DMS 273 treated with DMSO at 0.1 percent for 48 hours (cell line): ENCODE measurements at places on chromosomes 3 and 15.
A peak's percentile ranks its signal among the peaks of the same experiment; 100 is the strongest.

DNA sequence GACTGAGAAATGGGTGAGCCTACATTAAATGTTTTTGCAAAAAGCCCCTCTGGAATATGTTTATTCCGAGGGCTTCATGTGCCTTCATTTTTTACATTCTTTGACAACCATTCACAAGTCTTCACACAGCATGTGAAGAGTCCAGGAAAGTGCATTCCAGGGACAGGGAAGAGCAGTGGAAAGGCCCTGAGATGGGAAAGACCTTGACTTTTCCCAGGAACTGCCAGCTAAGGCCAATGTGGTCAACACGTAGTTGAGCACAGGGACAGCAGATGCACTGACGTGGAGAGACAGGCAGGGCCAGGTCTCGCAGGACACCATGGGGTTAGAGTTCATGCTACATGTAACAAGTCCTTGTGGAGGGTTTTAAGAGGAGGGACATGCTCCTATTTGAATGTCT lies 21.7 kb downstream of the SSR3 start:
- no peak for DNase-seq

DNA sequence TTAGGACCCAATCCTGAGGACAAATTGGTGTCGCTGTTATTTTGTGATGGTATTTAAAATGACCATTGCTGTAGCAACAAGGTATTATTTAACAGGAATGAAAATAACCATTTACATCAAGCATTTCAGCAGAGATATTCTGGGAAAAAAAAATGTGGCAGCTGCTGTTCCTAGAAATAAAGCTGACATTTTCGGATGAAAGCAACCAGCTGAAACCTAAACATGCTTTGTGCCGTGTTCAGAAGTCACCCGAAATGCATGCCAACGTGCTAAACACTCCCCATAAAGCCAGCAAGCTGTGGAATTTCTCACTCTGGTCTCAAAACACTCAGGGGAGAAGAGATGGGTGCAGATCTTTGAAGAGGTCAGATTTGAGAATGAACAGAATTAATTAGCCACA lies 31.5 kb upstream of the TAFA4 start:
- DNase-seq = no peak

- DNase-seq = no peak
Measured at GRCh38 chr3:40985195-40985594, 214.1 kb upstream of the CTNNB1 start.

GRCh38 chr3:55658690-55659562 lies 171.8 kb upstream of the WNT5A start:
- DNase-seq = no peak

DNA sequence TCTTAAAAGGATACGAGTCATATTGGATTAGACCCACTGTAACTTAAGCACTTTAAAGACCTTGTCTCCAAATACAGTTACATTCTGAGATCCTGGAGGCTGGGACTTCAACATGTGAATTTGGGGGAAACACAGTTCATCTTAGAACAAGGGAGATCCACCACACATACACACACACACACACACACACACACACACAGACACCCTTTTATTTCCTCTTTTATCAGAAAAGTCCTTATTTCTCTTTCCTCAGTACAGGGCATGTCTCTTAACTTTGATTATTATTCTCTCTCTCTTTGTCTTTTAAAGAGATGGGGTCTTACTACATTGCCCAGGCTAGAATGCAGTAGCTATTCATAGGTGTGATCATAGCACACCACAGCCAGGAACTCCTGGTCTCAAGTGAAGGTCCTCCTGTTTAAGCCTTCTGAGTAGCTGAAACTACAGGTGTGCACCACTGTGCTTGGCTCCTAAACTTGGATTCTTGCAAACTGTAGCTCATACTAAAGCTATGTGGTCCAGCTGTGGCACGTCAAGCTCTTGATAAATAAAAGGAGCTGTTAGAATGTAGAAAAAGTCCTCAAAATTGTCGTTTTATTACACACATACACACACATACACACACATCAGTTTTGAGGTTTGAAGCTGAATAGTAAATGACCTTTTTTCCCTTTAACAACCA lies 7.4 kb downstream of the GOLM2 start:
- DNase-seq = no peak

GRCh38 chr3:8519774-8520448 lies 18.3 kb downstream of the LMCD1 start:
- DNase-seq = no peak

DNA sequence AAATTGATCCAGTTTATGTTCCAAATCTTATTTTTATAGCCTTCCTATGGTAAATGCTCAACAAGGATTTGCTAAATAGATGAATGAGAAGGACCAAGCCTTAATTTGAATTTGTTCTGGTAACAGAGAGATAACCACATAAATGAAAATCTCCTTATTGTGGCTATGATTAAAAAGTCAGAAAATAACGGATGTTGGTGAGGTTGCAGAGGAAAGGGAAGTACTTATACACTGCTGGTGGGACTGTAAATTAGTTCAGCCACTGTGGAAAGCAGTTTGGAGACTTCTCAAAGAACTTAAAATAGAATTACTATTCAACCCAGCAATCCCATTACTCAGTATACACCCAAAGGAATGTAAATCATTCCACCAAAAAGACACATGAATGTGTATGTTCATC lies 26.2 kb downstream of the AAGAB start:
- no peak for DNase-seq

DNA sequence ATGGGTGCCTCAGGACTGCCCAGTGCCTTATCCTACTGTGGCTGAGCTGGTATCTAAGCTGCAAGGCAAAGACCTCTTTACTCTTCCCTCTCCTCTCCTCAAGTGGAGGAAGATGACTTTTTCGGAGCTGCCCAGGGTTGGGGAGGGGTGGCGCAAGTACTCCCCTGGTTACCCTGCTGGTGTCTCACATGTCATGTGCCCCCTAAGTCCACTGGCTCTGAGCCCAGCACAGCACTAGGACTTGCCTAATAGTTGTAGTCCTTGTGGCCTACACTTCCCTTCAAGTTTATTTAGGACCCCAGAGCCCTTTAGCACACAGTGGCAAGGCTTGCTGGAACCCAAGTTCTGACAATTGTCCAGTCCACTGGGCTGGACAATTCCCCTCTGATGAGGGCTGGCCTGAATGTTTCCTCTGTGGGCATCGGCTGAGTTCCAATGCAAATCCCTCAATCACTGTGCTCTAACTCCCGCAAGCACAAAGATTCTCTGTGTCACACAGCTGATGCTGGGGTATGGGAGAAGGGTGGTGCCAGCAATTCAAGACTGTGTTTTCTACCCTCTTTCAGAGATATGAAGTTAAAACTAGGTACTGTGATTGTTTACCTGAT lies 60.4 kb downstream of the UQCC5 start:
- no peak for DNase-seq

DNA sequence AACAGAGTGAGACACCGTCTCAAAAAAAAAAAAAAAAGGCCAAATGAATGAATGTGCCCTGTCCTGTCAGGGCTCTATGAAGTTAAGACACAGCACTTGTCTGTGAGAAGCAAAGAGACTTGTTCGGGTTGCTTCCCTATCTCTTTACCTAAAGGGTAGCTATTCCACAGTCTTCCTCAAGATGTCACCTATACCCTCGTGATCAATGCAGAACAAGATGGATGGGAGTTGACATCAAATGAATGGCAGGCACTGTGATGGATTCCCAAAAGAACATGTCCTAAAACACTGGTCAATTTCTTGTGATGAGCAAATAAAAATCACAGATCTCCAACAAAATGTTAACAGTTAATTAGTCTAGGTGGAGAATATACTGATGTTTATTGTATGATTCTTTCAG lies 9.5 kb downstream of the TADA3 start:
- no peak for DNase-seq

GRCh38 chr15:51401051-51401780 lies 59.8 kb downstream of the GLDN start:
- no peak for DNase-seq

DNA sequence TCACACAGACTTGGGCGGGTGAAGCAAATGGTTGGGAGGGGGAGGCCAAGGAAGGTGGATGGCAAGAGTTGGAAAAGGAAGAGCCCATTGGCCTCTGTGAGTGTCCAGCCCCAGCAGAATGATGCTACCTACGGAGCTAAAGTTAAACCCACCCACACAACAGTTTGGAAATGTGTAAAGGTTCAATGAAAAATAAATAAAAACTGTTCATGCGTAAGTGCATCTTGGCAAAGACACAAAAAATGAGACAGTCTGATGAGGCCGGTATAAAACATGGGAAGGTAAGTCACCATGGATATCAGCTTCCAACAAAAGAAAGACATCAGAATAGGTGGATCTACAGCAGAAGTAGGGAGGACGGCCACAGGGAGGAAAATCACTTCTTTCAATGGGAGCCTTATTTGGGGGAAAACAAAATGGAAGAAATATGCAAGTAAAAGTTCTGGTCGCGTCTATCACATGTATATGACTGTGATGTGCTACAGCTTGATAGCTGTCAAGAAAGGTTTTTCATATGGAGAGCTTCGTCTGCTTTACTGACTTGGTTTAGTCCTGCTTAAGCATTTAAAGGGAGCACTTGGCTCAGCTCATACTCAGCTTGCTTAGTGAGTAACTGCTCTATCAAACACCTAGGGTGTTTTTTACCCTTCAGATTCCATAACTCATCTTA lies 82.8 kb downstream of the TIGIT start:
- no peak for DNase-seq

DNA sequence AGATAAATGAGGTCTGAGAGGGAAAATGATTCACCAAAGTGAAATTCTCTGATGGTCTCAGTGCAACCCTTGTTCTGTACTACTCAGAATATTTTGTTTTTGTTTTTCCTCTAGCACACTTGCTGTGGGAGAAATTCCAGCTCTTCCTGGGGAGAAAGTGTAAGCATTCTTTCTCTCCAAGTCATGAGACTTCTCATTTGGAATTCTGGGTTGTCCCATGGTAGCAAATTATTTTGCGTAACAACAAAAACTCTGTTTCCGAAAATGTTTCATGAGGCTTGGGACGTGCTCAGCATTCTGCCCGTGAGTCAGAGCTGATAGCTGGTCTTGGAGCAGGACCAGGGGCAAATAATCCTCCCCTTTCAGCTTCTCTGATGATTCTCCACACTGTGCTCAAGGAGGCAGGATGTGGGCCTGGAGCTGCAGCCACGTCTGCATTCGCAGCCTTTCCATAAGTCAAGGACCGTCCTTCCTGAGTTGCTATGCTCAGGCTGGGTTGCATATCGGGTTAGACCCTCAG lies 70.3 kb downstream of the SENP2 start:
- no peak for DNase-seq

DNA sequence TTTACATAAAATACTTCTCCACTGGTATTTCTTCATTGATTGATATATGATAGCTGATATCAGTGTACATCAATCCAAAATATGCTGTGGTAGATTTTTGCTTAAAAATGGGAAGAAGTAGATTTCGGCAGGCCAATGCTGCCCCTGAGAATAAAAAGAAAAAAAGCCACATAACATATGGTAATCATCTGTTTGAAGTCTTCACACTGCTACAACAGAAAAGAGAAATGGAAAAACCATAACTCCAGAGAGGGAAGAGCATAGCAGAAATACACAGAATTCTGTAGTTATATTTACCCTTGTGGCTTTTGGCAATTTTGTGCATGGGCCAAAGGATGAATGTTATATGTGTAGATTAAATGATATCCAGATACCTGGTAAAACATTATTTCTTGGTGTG lies 143.1 kb upstream of the KCNMB2 start:
- DNase-seq = no peak

GRCh38 chr3:128556907-128557306 lies 63.9 kb upstream of the GATA2 start:
- DNase-seq = no peak

GRCh38 chr3:179898024-179898423 lies 138.7 kb downstream of the PEX5L start:
- peak; percentile 54 for DNase-seq

- DNase-seq = no peak
Measured at GRCh38 chr3:13024765-13025065, 48.5 kb downstream of the IQSEC1 start.

- DNase-seq = no peak
Measured at GRCh38 chr3:8581806-8582445, 62.7 kb downstream of the SSUH2 start.

DNA sequence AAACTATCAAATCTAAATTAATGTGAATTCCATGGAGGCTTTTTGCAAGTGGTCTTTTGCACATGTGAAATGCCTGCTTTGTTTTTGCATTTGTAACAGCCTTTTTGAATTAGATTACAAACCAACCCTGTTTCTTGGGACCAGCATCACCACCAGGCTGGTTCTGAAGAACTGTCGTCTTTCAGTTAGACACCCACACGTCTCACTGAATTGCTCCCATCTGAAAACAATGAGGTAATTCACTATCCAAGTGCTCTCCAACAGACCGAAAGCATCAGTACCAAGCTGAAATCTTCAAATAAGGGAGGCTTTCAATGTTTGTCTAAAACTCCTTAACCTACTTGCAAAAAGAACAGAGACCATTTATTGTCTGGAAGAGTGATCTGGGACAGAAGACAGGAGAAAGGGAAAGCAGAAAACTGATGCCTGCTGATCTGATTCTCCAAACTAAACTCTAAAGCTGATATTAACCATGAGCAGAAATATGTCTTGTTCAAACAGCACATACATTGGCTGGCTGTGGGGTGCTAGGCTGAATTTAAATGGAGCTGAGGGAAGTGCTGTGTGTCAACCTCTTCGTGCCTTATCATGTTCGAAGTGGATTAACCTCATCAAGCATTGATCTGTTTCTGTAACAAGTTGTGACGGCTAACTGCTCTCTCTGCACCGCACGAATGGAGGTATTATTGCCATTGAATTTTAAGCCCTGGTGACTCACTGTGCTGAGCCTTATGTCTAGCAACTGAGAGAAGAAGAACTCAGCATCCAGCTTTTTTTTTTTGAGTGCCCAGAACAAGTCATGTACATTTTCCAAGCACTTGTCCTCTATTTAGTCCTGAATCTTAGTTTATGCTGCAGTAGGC lies 213.7 kb upstream of the P2RY1 start:
- DNase-seq = no peak

GRCh38 chr3:136277634-136278033 lies 27.5 kb downstream of the PCCB start:
- DNase-seq = peak; percentile 93

GRCh38 chr3:2603692-2604289 lies 505.1 kb downstream of the CNTN4 start:
- no peak for DNase-seq

DNA sequence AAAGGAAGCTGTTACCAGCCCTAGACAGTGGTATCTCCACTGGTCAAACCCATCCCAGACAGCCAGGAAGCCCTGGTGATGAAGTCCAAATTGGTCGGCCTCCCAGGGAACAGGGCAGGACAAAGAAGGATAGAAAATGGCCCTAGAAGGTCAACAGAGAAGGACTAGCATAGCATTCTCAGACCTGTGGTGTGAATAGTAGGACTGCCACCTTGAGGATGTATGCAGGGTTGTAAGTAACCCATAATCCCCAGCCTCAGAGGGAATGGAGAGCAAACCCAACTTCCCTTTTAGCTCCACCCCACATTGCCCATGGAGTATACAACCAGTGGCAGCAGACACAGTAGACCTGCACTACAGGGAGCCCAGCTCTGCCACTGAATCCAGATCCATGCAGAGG lies 68.6 kb upstream of the EIF1B start:
- no peak for DNase-seq

- no peak for DNase-seq
Measured at GRCh38 chr3:12135029-12135657, 23.6 kb downstream of the TIMP4 start.

- peak; percentile 18 for DNase-seq
Measured at GRCh38 chr15:39287322-39288195, 293.3 kb upstream of the THBS1 start.

GRCh38 chr3:80549173-80549572 lies 781.4 kb upstream of the ROBO1 start:
- no peak for DNase-seq

- DNase-seq = no peak
Measured at GRCh38 chr3:13245615-13245978, 172.4 kb upstream of the IQSEC1 start.
